Activated CD4-positive, alpha-beta memory T cell treated with anti-CD3 and anti-CD28 coated beads, Interleukin-2, amount 10 ng/mL, durations not matched to agents 7 days and 5 days (primary cell): ENCODE measurements at places on chromosomes 4 and X. TPM values are rescaled to one million over a fixed set of nuclear protein-coding genes. Genes with fewer than 3 reads are reported as not detected.
A peak's percentile ranks its signal among the peaks of the same experiment; 100 is the strongest.

Gene MAGIX
- total RNA-seq, result 1.6 TPM

Gene CC2D2A
- total RNA-seq, result not detected

Gene PRSS12
- not detected for total RNA-seq

Gene MAGEA10
- total RNA-seq, result not detected

Gene SPACA5
- not detected for total RNA-seq

Gene CA5B
- 26.1 TPM for total RNA-seq

Gene NEIL3
- 30.3 TPM for total RNA-seq

Gene DGKK
- total RNA-seq, result not detected

DNA sequence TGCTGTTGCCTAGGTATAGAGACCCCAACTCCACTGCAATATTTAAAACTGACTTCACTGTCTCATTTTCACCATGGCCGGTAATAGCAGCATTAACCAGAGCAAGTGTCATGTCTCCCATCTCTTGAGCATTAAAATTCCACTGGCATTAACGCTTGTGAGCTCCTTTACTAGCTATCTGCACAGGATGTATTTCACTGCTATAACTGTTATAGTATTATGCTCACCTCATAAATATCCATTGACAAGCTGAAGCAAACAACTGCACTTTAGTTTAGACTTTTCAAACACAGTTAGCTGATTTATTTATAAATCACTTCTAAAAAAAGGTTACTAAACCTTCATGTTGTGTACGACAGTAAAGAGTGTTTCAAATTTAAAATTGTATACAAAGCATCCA is 157.8 kb downstream of the ANTXR2 start:
- DNase-seq, result no peak

DNA sequence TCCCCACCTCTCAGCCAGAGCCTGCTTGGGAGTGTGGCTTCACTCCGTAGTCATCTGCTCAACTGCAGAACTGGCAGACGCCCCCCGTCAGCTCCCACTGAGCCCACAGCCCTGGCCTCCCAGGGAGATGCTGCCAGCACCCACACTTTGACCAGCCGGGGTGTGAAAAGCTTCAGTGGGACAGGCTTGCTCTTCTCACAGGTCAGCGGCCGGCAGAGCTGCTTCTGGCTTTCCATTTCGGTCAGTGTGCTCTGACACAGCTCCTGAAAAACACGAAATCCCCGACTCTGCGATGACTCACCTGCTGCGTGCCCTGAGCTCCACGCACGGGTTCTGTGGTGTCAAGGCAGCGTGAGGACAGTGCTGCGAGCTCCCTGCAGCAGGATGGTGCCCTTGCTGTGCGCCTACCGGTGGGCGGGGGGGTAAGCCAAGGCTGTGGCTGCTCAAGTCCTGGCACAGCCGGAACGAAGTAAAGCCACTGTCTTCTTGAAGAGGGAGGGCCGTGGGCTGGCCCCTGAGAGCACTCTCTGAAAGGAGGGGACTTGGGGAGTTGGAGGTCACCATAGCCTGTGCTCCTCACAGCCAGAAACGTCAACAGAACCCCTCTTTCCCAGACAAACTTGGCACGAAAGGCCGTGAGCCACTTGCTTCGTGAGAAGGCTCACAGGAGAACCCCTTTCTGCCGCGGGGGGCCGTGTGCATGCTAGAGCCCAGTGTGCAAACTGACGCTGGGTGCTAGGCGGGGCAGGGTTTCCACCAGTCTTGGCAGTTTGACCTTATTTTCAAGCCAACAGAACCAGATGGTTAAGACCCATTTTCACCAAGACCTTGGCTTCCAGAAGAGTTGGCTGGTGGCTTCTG is 23.6 kb downstream of the NOP14 start:
- DNase-seq, result no peak

DNA sequence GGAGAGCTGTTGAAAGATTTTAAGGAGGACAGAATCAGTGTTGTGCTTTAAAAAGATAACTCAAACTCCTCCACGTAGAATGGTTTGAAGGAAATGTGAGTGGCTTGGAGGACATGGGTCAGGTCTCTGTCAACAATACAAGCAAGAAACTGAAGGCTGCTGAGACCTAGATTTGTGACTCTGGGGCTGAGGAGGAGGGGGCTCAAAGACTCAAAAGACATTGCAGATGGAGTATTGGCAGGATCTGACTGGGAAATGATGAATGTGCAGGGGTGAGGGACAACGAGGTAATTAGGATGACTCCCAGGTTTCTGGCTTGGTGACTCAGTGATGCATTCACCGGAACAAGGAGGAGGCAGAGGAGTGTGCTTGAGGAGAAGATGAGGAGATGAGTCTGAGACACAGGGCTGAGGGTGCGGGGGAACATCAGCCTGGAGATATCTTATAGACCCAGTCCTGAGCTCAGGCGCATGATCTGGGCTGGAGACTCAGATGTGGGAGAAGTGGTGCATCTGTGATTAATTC is 3.3 kb upstream of the RPS4X start:
- DNase-seq, result no peak

DNA sequence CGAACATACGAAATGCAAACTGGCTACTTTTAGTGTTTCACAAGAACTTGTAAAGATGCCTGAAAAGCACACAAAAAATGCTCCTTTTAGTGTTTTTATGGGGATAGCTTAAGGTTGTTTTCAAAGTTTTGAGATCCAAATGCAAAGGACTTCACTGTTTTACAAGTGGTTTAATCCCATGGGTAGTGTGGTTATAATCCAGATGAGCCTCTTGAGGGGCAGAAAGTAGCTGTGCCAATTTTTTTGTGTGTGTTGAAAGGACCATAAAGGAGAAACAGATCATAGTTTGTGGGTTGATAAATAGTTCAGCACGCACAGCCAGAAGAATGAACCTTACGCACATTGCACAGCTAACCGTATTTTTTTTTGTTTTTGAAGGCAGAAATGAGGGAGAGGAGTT is 126.9 kb upstream of the GIMD1 start:
- DNase-seq, result no peak

GRCh38 chr4:114156371-114156770 is 176.9 kb upstream of the ARSJ start:
- DNase-seq, result no peak

DNA sequence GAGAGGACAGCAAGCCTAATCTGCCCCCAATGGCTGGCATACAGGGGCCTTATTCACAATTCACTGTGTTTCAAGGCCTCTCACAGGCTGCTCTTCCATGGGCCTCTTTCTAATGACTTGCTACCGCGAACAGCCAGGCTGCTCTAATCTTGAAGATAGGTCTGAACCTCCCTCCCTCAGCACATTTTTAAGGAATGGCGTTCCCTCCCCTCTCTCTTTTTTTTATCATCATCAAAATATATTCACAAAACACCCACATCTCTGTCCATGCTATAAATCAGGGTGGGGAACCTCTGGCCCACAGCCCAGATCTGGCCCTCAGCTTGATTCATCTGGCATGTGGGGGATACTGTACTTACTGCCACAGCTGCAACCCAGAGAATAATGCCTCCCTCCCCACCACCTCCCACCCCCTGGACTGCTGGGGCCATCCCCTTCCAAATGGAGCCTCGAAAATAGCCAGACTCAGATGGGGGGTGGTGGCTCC is 76.2 kb upstream of the PLAC1 start:
- no peak for DNase-seq

- no peak for DNase-seq
These were observed 157.6 kb downstream of the ATRX start for GRCh38 chrX:77628294-77629025.

GRCh38 chr4:3416821-3417221 is 24.9 kb upstream of the HGFAC start:
- no peak for DNase-seq

DNA sequence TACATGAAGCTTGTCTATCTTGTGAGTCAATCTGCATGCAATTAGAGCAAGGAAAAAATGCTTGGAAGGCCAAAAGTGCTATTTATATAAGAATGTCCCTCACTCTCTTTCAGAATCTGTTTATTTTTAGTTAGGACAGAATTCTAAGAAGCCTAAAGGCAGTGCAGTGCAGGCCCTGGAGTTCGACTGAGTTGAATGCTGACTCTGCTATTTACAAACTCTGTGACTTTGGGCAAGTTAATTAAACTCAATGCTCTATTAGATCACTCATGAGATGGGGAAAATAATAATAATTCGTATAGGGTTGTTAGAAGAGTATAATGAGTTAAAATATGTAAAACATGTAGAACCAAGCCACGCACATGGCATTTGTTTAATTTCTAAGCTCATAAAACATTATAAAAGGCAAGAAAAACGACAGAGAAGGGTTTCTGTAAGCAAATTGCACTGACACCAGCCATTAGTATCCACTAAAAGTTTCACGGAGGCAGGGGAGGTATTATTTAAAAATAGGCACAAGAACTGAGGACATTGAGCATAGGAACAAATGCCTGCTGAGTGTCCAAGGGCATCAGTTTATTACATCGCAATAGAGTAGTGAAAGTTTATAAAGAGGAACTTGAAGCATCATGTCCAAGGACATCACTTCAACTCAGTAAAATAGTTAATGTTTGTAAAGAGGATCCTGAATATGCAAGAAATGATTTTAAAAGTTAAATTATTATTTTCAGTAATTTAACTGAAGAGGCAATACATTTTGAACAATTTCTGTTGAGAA is 115.0 kb upstream of the INPP4B start:
- no peak for DNase-seq

GRCh38 chr4:17704020-17704650 is 77.3 kb downstream of the FAM184B start:
- no peak for DNase-seq

DNA sequence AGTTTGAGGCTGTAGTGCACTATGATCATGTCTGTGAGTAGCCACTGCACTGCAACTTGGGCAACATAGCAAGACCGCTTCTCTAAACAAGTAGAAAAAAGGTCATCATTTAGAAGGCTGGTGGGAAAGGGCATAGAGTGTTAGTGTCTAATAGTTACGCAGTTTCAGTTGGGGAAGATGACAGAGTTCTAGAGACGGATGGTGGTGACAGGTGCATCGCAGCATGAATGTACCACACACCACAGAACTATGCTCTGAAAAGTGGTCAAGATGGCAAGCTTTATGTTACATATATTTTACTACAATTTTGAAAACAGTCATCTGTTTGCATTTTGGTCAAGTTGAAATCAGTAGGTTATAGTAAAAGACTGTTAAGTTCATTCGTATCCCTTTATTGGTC is 23.7 kb upstream of the CLDN34 start:
- DNase-seq, result no peak

GRCh38 chrX:18964901-18965300 is 19.0 kb downstream of the PHKA2 start:
- no peak for DNase-seq

DNA sequence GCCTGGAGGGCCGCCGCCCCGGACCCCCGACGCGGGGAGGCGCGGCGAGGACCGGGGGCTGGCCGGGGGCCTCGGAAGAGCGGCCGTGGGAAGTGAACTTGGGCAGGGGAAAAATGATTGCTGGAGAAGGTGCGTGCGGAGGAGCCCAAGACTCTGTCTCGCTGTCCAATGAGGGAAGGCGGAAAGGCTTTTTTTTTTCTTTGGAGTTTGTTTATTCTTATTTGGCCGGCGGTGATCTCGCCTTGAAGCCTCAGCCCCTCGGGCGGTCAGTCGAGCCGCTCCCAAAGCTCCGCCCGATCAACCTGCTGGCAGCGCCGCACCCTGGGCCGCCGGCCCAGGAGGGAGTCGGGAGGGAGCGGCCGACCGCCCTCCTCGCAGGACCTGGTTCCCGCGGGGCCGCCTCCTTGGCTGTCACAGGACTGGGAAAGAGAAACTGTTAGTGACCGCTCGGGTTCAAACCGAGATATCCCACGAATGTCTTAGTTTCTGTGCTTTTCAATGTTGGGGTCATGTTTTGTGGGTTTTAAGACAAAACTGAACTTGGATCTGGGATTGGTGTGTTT is 2.5 kb downstream of the CPEB2 start:
- peak; percentile 60 for DNase-seq
